ENCODE measurements at places on chromosomes 5 and 9. TPM values are rescaled to one million over a fixed set of nuclear protein-coding genes. Genes with fewer than 3 reads are reported as not detected.

DDX4 gene
- total RNA-seq: 0.92 TPM

- peaks cover 7% of the 10 kb centered on the region for H3K36me3 ChIP-seq
- DNase-seq: no peak
- no peak overlapping the region for H3K27ac ChIP-seq
- H3K4me3 ChIP-seq: peak overlapping the region; percentile 95
- H3K27me3 ChIP-seq: no peaks in the 10 kb centered on the region
- peaks cover 16% of the 10 kb centered on the region for H3K4me1 ChIP-seq
Observed at GRCh38 chr5:90472783-90473395, 1.7 kb downstream of the MBLAC2 start.

- H3K36me3 ChIP-seq: no peaks in the 10 kb centered on the region
- no peaks in the 10 kb centered on the region for H3K27me3 ChIP-seq
- H3K4me1 ChIP-seq: no peaks in the 10 kb centered on the region
- H3K4me3 ChIP-seq: no peak overlapping the region
- DNase-seq: no peak
- H3K27ac ChIP-seq: no peak overlapping the region
Observed at GRCh38 chr9:108088916-108089315, 599.3 kb upstream of the KLF4 start.

DNA sequence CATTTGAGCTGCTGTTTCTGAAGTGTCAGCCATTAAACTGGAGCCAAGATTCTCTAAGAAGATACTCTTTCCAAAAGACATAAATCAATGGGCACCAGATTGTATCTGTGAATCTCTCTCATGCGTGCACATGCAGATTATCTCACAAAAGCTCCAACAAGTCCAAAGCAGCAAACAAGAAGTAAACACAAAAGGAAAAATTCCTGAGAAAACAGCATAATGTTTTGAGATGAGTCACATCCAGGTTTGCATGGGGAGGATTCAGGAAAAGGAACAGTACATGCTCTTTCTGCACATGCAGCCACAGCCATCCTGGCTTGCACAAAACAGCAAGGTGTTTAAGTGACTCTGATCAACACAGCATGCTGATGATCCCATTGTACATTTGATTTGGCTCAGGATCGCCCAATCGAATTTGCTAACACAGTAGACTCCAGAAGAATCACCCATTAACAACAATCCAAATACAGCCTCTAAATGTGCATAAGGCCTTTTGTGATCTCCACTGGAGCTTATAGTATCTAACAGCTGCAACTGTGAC, 143.1 kb downstream of the ELAVL2 start:
- no peaks in the 10 kb centered on the region for H3K36me3 ChIP-seq
- no peak overlapping the region for H3K27ac ChIP-seq
- no peaks in the 10 kb centered on the region for H3K4me1 ChIP-seq
- H3K4me3 ChIP-seq: no peak overlapping the region
- H3K27me3 ChIP-seq: no peaks in the 10 kb centered on the region
